Fibroblast of skin of left quadriceps (primary cell): ENCODE measurements at places on chromosomes 11 and 22.

- no peak for DNase-seq
Observed at GRCh38 chr11:8313504-8314090, 49.9 kb upstream of the LMO1 start.

GRCh38 chr11:36395978-36396736 is 100.1 kb downstream of the PRR5L start:
- DNase-seq = no peak

DNA sequence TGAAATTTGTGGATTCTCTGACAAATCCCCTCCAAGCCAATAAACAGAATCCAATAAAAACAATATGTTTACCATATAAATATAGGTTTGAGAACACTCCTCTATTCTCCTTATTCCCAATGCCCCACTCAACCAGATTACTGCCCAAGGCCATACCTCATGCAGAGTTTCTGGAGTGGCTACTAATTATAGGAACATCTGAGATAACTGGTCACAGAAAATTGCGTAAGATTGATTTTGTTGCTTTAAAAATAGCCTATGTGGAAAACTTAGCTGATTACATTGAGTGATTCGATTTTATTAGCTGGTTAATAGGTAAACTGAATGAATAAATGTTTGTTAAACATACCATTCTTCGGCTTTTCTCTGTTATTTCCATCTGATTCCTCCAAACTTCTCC is 48.0 kb downstream of the ME3 start:
- DNase-seq = no peak

- no peak for DNase-seq
Observed at GRCh38 chr22:24433828-24434470, 6.5 kb downstream of the ADORA2A start.

- peak; percentile 6 for DNase-seq
Observed at GRCh38 chr11:1515082-1516060, 28.8 kb upstream of the MOB2 start.

- DNase-seq = no peak
Observed at GRCh38 chr22:37726241-37726887, 29.5 kb downstream of the TRIOBP start.

DNA sequence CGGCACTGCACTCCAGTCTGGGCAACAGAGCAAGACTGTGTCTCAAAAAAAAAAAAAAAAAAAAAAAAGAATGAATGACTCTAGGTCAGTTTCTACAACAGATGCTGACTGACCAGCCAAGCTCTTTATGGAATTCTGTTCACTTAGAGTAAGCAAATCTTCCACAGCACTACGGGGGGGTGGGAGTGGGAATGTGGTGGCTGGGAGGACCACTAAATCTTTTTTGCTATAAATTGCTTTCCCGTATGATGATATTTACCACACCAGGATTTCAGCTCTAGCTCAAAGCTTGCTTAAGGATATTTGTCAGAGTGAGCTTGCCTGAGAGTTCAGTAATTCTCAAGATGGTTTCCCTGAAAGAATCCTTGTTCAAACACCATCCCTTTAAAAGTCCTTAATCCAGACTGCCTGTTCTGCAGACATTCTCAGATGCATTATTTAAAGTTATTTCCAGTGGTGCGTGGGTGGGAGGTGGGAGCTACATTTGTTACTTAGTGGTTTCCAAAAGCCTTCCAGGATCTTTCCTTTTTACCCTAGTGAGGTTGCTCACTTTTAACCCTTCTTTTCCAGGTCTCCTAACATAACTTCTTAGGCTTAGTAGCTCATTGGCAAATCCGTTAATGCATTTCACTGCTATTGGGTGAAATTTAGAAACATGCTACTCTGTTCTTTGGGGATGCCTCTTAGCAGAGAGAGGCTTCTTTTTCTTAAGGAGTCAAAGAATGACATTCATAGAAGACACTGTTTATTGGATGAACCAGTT is 65.9 kb downstream of the UBASH3B start:
- no peak for DNase-seq

- no peak for DNase-seq
Observed at GRCh38 chr11:57301711-57302423, 22.9 kb downstream of the TNKS1BP1 start.

GRCh38 chr22:29632672-29633071 is 29.2 kb downstream of the NF2 start:
- no peak for DNase-seq

DNA sequence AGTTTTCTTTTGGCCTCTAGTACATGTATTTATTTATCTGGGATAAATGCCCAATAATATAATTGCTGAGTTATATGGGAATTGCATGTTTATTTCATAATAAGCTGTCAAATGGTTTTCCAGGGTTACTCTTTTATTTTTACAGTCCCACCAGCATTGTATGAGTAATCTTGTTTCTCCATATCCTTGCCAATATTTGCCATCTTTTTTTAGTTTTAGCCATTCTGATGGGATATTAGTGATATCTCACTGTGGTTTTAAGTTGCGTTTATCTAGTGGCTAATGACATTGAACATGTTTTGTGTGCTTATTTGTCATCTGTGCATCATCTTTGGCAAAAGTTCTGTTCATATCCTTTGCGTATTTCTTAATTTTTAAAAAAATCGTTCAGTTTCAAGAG is 372.8 kb upstream of the CCDC179 start:
- peak; percentile 88 for DNase-seq

GRCh38 chr22:41998361-41999261 is at the start of gene WBP2NL:
WBP2NL (plus strand) TSS chr22:41998788; CDS start chr22:41998819, 31 bp downstream.
- peak; percentile 56 for DNase-seq

GRCh38 chr11:16603890-16604793 is 134.3 kb upstream of the C11orf58 start:
- no peak for DNase-seq

DNA sequence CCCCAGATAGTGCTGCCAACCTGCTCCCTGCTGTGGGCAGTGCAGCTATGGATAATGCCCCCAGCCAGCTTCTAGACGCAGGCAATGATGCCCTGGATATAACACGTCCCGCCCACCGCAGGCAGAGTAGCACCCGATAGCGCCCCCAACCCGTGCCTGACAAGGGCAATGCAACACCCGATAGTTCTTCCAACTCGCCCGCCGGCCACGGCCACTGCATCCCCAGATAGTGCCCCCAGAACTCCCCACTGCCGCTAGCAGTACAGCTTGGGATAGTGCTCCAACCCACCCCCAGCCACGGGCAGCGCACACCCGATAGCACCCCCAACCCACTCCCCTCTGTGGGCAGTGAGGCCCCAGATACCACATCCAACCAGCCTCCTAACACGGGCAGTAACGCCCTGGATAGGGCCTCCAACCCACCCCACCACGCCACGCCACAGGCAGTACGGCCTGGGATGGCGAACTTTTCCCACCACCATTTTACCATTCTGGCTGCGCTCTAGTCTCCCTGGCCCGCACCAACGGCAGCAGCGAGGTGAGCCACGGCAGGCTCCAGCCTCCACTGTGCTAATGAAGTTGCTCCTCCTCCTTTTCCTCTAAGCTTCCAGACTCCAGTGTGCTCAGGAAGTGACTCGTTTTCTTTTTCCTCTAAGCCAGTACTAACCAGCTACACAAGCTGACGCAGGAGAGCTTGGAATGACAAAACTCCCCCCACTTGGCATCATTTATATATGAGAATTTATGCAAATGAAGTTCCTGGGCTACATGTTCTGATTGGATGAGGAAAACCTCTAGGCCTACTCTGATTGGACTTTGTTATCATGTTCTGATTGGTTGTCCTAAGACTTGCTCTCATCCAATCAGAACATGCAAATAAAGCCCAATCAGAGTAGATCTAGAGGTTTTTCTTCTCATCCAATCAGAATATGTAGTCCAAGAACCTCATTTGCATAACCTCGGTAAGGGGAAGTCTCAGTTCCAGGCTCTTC is 3.0 kb upstream of the RFPL3 start:
- peak; percentile 13 for DNase-seq

DNA sequence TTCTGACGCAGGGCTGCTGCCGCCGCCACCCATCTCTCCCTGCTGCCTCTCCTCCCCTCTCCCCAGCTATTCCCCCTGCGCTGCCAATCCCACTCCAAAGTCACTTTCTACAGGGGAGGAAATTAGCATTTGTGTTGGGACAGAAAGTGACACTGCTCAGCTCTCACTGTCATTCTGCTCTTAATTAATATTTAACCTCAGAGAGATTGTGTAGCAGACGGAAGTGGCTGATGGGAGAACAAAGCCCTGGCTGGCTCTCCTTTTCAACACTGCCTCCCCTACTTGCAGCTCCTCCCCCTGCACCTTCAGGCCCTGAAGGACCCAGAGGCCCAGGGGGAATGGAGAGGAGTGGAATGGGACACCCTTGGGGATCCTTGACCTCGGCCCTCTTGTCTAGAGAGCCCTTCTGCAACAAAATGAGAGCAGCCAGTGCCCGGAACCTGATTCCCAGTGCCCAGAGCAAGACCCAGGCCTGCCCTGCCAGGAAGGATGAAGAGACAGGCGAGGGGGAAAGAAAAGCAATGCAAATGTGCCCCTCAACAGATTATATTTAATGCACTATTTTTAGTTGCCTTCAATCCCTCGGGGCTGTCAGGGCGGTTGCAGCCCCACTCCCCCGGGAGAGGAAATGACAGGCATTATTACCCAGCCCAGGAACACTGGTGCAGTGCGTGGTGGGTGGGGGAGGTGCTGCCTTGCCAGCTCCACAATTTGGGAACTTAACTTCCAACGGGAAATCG is 14.6 kb upstream of the NRGN start:
- no peak for DNase-seq

DNA sequence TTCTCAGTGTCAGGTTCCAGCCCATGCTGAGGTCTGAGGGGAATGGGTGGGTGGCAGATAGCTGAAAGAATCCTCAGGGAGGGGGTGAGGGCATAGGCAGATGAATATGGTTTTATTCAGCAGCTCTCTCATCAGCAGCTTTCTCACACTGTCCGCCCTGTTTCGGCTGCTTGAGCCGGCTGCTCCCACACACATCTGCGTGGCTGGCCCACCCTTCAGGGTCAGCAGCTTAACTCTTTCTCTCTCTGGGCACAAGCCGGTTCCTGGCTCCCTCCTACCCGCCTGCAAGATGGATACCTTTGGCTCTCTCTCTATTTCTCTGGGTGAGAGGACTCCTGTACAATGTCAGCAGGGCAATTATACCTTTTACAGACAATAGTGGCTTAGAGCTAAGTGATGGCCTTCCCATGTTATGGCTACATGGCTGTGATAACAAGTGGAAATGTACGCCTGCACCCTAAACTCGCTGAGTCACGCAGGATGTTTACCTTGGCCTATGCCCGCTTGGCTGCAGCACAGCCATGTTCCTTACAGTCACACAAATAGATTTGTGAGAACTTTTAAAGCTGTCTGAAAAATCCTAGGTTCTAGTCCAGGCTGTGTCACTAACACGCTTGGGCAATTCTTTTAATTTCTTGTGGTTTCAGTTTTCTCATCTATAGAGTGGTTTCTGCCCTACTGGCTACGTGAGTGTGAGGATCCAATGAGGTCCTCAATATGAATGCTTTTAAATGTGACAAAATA is 4.1 kb downstream of the MMP20 start:
- no peak for DNase-seq

GRCh38 chr11:76248210-76248609 is 41.9 kb upstream of the WNT11 start:
- DNase-seq = no peak

DNA sequence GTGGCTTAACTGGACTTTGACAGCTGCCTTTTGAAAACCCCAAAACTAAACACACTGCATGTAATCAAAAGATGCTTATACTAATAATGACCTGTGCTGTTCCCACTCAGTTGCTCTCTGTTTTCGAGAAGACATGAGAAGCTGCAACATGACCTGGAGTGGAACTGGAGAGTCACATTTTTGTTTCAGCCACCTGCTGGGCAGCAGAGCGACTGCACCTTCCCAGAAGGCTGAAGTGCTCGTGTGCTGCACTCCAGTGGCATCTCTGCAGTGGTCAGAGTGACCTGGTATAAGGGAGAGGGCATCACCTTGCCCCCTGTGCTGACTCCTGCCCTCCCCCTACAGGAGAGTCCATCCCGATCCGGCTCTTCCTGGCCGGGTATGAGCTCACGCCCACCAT is 8.6 kb downstream of the THYN1 start:
- no peak for DNase-seq

DNA sequence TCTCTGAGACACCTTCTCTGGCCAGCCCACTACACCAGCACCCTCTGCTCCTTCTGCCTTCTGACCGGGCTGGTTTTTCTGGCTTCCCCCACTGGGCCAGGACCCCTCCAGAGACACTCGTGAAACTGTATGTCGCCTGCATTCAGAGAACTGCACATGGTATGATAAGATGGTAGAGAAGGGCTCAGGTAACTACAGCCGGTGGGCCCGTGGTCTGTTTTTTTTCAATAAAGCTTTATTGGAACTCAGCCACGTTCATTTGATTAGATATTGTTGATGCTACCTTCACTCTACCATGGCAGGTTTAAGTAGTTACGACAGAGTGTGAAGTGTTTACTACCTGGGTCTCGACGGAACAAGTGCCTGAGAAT is 514.0 kb downstream of the TBC1D22A start:
- DNase-seq = no peak

DNA sequence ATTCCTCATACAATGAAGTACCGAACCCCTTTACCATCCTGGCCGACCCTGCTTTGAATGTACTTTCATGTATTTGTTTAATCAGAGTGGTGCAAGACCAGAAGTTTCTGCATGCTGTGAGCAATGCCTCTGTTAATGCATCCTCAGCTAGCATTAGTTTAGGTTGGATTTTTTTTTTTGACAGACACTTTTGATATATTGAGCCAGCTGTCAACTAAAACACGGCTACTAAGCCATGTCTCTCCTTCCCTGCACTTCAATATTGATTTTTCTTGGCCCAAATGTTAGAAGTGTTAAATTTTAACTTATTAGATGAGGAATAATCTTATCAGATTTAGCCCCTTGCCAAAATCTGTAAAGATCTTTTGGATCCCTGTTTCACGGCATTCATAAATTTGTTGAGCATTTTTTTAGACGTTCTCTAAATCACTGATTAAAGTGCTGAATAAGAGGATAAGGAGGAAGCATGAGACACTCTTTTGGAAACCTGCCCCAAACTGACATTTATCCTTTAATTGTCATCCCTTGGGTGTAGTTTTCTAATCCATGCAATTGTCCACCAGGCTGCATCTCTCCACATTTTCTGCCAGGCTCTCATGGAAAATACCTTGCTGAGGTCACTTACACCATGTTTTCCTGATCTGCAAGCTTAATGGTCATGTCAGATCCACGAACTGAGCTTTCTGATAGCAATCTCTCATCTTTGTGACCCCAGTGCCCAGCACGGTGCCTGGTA is 130.7 kb downstream of the FEZ1 start:
- DNase-seq = no peak

DNA sequence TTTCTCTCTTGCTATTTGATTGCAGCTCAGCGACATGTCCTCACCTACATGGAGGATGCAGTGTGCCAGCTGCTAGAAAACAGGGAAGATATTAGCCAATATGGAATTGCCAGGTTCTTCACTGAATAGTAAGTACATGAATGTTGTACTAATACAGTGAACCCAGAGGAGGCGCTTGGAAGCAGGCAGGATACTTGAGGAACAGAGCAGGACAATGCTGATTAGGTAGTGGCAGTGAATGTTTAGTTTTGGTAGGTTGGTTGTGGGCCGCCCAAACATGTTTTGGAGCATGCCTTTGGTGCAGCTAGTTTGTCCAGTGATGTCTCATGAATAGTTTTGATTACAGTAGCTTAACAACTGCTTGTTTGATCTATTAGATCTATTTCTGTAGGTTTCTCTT is 50.6 kb downstream of the CSTPP1 start:
- no peak for DNase-seq

DNA sequence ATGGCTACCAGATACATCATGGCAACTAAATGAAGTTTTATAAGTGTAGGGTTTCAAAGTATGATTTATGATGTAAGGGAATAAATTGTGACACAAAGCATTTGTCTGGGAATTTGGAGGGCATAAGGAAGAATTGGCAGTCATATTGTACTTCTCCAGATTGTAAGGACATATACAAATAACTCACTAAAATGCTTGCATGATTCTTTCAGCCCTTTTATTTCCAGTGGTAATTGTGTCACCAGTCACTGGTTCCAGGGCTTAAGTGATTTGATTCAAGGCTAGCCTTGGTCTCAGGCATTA is 299.4 kb upstream of the ANO5 start:
- DNase-seq = no peak
